ENCODE measurements at places on chromosomes 16 and 17.

DNA sequence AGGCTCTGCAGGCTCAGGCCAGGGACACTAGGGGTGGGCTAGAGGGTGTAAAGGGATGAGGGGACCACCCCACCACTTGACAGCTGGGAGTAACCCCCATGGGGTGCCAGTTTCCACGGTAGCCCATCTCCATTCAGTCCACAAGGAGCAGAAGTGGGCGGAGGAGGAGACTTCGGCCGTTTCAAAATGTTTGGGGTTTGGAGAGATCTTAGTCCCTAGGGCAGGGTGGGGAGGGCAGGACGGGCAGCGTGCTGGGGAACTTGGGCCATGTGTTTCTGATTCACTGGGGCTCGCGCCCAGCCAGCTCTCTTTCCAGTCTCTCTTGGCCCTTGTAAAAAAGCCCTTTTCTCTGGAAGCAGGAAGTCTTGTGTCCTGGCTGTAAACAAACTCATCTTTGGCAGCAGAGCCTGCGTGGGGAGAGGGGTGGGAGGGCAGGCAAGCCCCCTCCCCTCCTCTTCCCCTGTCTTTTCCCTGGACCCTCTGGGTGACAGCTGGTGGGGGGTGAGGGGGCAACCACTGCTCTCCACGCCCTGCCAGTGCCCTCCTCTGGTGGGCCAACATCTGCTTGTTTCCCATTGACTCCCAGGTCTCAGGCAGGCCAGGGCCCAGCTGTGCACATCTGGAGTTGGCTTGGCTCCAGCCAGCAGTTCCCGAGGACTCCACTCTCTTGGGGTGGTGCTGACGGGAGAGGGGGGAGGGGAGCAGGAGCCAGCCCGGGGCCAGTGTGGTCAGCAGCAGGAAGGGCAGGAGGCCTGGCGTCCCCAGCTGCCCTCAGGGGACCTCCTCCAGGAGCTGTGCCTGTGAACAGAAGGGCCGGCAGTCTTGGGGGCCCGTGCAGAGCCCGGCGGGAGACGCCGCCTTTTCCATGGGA, 8.1 kb downstream of the CYGB start:
- no peak for DNase-seq

DNA sequence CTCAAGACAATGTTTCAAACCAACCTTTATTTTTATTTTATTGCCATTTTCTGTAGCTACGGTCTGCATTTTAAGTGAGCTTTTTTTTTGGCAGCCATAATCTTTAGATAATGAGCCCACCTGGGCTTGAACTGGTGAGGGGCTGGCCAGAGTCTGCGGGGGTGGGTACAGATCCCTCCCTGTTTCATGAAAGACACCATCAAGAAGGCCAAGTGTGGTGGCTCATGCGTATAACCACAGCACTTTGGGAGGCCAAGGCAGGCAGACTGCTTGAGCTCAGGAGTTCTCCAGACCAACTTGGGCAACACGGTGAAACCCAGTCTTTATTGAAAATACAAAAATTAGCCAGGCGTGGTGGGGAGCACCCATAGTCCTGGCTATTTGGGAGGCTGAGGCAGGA, 113.7 kb downstream of the CPPED1 start:
- no peak for DNase-seq

DNA sequence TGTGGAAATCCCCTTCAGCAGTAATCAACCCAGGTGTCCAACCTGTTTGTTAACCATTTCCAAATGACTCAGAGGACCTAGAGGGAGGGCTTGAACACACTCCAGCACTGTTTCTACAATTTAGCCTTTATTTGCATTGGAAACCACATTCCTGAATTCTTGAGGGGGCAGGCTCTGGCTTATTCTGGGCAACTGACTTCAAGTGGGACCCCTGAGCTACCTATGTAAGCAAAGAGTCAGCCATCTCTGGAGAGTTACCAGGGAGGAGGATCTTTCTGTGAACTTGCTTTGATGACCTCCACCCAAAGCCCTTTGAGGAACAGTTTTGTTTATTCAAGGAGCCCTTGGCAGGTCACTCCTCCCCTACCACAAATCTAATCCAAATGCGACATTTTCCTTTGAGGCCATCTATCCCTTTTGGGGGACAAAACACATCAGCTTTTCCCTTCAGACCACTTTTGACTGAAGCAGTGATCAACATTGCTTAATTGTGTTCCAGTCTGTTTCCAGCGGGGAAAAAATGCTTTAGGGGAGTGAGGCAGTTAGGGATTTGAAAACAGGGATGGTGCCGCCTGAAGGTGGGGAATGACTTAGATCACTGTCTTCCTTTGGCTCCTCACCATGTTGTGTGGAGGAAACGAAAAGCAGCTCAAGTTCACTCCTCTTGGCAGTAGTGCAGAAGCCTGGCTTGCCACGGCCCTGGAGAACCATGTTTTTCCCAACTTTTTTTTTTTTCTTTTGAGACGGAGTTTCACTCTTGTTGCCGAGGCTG, 46.2 kb downstream of the TUBD1 start:
- no peak for DNase-seq

- no peak for DNase-seq
These were observed 1.7 kb downstream of the RABEP1 start for GRCh38 chr17:5283571-5284315.

DNA sequence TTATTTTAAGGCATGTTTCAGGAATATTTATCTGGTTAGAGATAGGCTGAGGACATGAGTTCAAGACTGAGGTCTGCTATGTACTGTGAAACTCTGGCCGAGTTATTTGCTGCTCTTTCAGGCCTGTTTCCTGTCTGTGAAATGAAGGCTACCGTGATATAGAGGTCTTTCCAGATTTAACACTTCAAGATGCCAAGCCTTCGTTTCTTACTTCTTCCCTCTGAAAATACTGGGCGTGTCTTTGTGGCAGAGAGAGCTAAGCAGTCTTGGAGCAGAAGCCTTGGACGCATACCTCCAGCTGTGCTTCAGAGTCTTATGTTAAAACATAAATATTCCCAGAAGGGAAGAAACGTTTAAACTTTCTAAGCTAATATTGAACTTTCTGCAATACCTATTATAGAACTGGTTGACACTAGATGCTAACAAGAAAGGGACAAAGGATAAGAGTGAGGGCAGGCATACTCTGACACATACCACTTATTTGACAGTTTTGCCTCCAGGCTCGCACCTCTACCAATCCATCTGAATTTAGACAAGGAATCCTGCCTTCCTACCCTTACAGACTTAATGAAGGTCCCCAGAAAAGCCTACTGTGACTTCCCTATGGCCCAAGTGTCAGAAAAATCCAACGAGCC, 17.5 kb downstream of the WIPI1 start:
- DNase-seq, result no peak

DNA sequence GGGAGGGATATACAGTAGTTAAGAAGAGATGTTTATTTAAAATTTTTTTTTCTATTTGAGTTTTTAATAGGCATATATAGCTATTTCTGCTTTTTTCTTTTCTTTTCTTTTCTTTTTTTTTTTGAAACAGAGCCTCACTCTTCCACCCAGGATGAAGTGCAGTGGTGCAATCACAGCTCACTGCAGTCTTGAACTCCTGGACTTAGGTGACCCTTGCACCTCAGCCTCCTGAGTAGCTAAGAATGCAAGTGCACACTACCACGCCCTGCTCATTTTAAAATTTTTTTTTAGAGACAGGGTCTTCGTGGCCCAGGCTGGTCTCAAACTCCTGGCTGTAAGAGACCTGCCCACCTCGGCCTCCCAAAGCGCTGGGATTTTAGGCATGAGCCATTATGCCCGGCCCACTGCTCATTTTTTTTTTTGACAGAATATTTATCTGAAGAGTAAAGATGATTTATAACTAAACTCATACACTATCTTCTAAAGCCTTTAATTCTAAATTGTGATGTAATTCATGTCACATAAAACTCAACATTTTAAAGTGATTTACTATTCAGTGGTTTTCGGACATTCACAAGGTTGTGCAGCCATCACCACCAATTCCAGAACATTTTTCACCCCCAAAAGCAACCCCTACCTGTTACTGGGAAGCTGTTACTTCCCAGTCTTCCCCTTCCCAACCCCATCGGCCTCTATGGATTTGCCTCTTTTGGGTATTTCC, 106.0 kb downstream of the VPS53 start:
- DNase-seq, result no peak

DNA sequence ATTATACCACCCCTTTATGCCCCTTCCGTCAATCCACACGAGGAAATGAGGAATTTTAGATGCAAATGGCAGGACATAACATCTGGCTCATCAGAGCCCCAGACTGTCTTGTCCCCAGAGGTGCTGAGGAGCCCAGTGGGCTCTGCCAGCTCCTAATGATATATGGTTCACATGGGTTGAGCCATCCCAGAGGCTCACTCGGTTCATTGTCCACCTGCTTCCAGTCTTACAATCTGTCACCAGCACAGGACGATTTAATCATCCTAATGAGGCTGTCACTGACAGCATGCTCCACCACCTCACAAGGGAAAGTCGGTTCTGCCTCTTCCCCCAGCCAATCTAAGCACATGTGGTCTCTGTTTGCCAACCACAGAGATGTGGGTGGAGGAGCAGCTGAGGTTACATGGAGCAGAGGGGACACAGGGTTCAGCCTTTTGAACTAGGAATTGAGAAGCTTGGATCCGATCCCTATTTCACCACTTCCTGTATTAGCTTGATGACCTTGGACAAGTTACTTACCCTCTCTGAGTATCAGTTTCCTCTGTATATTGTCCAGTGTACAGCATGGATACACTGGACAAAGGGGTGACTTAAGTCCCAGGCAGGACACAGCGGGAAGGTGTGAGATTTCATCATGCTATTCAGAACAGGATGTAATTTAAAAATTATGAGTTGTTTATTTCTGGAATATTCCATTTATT, 27.0 kb upstream of the DHX8 start:
- no peak for DNase-seq

DNA sequence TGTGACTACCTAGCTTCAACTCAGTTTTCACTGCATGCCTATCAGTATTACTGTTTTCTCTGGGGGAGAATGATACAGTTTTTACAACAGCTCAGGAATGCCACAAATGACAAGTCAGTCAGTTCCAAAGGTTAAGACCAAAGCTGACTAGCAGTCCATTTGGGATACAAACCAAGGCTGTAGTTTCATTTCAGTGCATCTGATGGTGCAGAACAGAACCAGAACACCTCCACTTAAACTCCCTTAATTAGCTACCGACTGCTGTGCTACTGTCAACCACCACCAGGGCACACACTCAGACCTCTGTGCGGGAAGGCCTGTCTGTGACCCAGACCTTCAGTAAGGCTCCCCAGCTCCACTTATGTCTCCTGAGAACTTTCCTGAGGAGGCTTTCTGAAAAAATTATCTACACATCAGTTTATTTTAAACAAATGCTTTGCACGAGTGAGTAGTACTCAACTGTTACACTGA, 20.4 kb downstream of the NFE2L1 start:
- peak; percentile 52 for DNase-seq

GRCh38 chr16:23801378-23801777, 34.4 kb upstream of the PRKCB start:
- peak; percentile 75 for DNase-seq

DNA sequence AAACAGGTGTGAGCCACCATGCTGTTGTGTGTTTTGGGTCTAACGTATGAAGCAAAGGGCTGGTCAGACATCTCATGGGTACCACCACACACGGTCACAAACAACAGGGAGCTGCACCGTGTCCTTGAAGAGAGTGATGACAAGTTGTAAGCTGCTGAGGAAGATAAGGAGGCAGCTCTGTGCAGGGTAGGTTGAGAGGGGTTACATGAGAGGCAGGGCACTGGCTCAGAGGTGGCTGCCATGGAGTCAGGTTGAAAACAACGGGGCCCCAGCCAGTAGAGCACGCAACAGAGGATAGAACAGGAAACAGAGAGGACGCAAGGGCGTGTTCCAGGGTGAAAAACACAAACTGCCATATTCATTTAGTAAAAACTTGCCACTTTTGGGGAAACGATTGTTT, 52.2 kb downstream of the TRARG1 start:
- DNase-seq, result no peak

GRCh38 chr16:71421911-71422310, 19.9 kb downstream of the TLE7 start:
- peak; percentile 69 for DNase-seq

Measured in iPS-NIHi11 (cell line).